Stomach (tissue), 19 donors: ENCODE measurements at places on chromosomes 13 and 19. TPM values are rescaled to one million over a fixed set of nuclear protein-coding genes. Genes with fewer than 3 reads are reported as not detected.

LGALS7B gene
- total RNA-seq: not detected

ODAD3 gene
- not detected for total RNA-seq

GPR18 gene
- total RNA-seq: not detected

KLHL1 gene
- total RNA-seq: not detected

COLGALT1 gene
- 273 TPM for total RNA-seq

NDUFA7 gene
- total RNA-seq: 11.6 TPM

DNA sequence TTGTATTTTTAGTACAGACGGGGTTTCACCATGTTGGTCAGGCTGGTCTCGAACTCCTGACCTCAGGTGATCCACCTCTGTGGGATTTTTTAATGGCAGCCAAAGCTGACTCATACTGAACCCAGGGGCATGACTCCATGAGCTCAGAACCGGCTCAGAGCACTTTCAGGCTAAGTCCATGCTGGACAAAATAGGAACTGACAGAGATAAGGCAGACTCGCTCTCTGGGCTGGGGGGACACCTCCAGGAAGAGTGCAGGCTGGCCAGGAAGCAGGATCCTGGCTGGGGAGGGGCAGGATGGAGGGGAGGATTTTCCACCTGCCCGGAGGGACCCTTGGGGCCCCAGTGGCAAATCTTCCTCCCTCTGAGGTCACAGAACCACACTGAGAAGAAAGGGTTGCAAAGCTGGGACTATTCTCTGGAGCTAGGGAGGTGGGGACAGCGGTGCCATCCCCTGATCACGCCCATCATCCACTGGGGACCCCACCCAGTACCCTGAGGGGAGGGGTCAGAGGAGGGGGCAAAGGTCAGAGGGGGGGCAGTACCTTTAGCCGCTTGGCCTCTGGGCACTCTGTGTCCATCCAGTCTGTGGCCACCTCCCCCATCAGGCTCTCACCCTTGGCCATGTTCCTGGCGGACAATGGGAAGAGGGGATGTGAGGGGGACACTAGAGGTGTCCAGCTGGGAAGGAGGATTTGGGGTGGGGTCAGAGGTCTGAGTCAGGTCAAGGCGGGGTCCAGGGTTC, 31.1 kb downstream of the NOTCH3 start:
- peaks cover 26% of the 10 kb centered on the region for H3K36me3 ChIP-seq
- no peak overlapping the region for H3K4me3 ChIP-seq
- no peak overlapping the region for H3K27ac ChIP-seq
- no peaks in the 10 kb centered on the region for H3K4me1 ChIP-seq
- no peaks in the 10 kb centered on the region for H3K27me3 ChIP-seq

DNA sequence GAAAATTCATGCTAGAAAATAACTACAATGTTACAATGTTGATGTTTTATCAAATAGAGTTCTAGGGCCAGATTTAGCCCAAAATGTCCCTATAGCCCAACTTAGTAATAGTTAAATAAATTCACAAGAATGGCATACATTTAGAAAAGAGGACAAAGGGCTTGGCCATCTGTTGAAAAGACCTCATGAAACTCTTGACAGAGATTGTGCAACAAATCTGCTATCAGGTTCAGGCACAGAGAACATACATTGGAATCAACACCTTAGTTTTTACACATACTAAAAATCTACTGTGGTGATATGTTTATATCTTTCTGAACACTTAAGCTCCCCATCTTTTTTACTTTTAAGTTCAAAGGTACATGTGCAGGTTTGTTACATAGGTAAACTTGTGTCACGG, 298.3 kb upstream of the DACH1 start:
- H3K36me3 ChIP-seq: no peaks in the 10 kb centered on the region
- no peak overlapping the region for H3K27ac ChIP-seq
- no peaks in the 10 kb centered on the region for H3K27me3 ChIP-seq
- H3K4me1 ChIP-seq: no peaks in the 10 kb centered on the region

DNA sequence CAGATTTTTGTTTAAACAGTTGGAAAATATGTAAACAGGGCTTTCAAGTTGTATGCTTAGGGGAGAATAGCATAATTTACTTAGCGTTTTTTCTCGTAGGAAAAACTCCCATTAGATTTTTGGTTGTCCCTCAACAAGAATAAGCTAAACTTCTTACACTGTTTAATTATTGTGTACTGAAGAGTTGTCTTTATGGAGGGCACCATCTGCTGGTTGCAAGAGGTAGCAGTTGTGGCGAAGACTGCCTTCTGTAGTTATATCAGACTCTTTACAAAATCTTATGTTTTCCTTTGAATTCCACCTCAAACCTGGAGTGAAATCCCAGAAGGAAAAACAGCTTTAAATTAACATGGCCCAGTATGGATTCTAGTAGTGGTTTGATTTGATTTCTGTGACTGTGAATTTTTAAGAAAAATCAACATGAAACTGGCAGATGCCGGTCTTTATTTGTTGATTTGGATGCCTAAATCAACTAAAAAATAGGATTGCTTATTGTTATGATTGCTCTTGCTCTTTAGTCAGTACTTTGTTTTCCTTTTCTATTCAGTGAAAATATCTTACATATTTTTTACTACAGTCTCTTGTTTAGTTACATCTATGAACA, 53.4 kb downstream of the PDS5B start:
- no peaks in the 10 kb centered on the region for H3K27me3 ChIP-seq
- no peaks in the 10 kb centered on the region for H3K36me3 ChIP-seq
- H3K27ac ChIP-seq: no peak overlapping the region
- no peak overlapping the region for H3K4me3 ChIP-seq
- peaks cover 8% of the 10 kb centered on the region for H3K4me1 ChIP-seq

DNA sequence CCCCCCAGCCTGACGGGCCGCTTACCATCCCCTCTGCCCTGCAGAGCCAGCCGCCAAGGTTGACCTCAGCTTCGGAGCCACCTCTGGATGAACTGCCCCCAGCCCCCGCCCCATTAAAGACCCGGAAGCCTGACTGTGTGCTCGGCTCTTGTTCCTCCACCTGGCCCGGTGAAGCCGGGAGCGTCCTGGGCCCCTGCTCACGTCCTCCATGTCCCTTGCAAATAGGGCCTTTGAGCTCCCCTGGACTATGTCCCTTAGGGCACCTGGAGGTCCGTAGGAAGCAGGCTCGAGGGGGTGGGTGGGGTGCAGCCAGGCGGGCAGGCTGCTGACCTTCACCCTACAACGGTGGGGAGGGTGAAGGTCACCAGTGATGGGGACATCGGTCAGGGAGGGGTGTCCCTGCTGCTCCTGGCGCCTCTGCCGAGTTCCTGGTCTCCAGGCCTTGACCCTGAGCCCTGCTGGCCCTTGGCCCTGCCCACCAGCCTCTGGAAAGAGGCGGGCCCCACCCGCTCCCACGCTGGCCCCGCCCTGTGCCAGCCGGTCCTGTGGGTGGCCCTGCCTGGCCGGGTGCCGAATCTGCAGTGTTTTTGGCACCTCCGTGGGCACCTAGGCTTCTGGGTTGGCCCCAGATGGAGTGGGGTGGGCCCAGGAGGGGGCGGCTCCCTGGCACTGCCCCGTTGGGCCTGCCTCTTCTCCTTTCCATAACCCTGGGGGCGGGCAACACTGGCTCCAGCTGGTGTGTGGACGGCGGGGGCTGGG, 3.3 kb downstream of the ATP5F1D start:
- H3K4me1 ChIP-seq: peaks cover 78% of the 10 kb centered on the region
- H3K36me3 ChIP-seq: no peaks in the 10 kb centered on the region
- peak overlapping the region; percentile 80 for H3K27ac ChIP-seq
- peak overlapping the region; percentile 12 for H3K4me3 ChIP-seq

DNA sequence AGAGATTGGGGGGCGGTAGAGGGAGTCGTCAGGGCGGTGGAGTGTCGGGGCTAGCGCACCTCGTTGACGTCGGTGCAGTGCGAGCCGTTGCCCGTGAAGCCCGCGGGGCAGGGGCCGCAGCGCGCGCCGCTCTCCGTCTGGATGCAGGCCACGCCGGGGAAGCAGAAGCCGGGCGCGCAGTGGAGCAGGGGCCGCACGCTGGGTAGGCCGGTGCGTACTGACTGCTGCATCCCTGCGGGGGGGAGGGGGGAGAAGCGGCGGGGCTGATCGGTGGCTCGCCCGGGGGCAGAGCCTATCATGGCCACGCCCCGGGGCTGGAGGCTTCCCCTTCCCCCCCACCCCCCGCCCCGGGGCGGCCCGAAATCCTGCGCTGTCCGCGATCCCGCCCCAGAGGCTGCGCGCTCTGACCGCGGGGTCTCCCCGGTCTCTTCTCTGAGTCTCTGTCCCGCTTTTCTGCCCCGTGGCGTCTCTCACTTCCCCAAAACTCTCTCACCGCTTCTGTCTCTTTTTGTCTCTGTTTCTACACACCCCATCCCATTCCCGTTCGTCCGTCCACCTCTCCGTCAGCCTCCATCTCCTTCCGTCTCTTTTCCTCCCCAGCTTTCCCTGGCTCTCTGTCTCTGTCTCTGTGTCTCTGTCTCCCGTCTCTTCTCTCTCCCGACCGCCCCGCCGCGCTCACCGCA, 1.1 kb downstream of the COMP start:
- H3K36me3 ChIP-seq: no peaks in the 10 kb centered on the region
- H3K4me1 ChIP-seq: peaks cover 56% of the 10 kb centered on the region
- H3K4me3 ChIP-seq: peak overlapping the region; percentile 23
- no peak overlapping the region for H3K27ac ChIP-seq

GRCh38 chr13:28459911-28460310, 35.0 kb downstream of the FLT1 start:
- no peak overlapping the region for H3K4me3 ChIP-seq
- no peaks in the 10 kb centered on the region for H3K36me3 ChIP-seq
- H3K4me1 ChIP-seq: no peaks in the 10 kb centered on the region
- no peak overlapping the region for H3K27ac ChIP-seq
- H3K27me3 ChIP-seq: no peaks in the 10 kb centered on the region

DNA sequence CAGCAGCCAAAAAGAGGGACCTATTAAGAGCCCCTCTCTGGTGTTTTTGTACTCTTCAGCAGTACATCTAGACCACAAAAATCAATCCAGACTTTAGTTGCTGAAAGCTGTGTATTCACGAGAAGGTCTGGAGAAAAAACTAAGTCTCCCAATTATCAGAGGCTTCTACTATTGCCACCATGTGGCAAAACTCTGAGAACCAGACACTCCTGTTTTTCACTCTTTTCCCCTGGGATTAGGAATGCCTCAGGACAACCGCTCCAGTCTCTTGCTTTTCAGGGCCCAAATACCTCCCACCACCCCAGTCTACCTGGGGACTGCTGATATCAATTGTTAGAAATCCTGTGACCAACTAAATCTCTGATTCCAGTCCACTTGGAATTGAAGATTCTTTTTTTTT, 30.1 kb upstream of the OBI1 start:
- H3K27me3 ChIP-seq: no peaks in the 10 kb centered on the region
- H3K4me1 ChIP-seq: no peaks in the 10 kb centered on the region
- no peak for DNase-seq

DNA sequence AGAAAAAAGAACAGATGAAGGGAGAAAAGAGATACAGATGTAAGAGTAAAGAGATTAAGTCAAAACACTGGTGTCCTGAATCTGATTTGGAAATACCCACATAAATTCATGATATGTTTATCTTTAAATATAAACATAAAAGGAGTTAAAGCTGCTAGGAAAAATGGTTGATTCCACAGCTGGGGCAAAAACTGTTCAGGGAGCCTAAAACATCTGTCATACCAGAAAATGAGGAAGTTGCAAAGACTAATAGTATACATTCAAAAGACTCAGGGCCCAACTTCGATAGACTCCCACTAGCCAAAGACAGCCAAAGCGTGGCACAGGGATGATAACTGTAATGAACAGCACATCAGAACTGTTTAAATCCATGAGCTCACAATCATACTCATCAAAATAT, 62.0 kb downstream of the ABCC4 start:
- H3K27ac ChIP-seq: no peak overlapping the region
- no peak for DNase-seq
- peaks cover 7% of the 10 kb centered on the region for H3K4me1 ChIP-seq
